ENCODE measurements at places on chromosomes 1 and 21.

GRCh38 chr1:156775799-156776198, 8.5 kb downstream of the PRCC start:
- peak; percentile 23 for DNase-seq

DNA sequence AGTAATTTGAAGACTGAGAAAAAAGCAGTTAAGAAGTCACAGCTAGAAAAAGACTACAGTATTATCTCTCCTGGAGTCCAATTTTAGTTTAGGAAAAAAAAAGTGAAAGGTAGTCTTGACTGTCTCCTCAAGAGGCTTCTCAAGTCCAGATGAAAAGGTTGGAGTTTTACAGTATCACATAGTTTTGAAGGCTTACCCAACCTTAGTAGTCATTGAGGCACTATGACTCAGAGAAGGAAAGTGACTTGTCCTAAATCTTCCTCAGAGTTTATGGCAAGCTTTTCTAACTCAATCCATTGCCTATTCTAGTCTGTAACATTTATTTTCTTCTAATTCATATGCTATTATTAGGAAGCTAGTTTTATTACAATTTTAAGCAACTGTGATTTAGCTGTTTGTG, 174.9 kb downstream of the DPYD start:
- DNase-seq, result no peak

DNA sequence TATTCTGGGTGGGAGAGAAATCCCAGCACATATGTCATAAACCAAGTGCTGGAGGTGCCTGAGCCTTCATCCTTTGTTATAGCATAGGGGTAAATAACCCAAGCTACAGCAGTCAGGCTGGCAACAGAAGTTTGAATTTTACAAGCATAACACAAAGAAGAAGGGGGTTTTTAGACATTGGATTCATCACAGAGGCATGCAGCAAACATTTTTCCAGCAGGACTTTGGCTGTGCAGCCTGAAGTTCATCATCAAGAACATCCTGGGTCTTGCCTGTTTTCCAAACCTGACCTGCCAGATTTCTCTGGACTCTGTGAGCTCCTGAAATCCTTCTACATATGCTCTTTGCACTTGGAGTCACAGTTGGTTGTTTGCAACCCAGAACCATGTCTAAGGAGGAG, 16.2 kb downstream of the PTGER3 start:
- no peak for DNase-seq

- DNase-seq, result peak; percentile 58
Measured at GRCh38 chr1:37473431-37474045, 842 bp upstream of the ZC3H12A start.

GRCh38 chr1:183215936-183216335, 29.9 kb downstream of the LAMC2 start:
- DNase-seq, result no peak

DNA sequence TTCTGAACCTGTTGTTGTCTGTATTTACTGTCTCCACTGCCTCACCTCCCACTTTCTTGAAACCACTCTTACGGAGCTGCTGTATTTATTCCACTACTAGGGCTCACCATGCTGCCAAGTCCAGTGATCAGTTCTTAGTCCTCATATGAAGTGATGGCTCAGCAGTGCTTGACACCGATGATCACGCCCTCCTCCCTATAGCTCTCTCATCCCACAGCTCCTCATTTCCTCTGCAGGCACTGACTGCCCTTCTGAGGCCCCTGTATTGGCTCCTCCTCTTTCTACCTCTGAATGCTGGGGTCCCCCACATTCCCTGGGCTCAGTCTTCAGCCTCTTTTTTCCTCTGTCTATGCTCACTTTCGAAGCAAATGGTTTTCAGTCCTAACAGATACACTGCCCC, 3.4 kb downstream of the CLCA1 start:
- no peak for DNase-seq

DNA sequence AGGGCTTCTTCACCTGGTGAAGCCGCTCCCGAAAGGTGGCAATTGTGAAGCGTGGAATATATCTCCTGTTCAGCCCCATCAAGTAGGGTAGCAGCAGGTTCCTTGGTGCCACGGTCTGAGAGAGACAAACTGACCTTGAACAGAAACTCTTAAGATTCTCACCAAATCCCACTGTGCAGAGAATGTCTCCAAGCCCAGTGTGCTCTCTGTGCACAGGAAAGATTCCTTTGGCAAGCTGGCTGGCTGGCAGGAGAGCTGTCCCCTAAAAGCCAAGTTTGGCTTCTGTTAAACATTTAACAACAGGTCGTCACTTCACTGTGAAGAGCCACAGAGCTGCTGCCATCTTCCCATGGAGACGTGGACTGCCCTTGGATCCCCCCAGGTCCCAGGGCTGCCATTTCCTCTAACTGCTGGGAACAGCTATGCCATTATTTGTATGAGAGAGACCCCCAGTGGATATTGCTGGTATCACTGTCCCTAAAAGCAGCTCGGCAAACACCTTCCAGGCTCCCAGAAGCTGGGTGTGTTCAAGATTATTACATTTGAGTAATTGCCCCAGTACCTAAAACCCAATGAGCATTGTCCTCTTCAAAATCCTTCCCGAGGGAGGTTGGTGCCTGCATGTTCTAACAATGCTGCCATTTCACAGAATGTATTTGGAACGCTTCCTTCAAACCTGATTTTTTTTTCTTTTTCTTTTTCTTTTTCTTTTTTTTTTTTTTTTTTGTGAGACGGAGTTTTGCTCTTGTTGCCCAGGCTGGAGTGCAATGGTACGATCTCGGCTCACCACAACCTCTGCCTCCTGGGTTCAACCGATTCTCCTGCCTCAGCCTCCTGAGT, 71.8 kb downstream of the CD58 start:
- peak; percentile 53 for DNase-seq

DNA sequence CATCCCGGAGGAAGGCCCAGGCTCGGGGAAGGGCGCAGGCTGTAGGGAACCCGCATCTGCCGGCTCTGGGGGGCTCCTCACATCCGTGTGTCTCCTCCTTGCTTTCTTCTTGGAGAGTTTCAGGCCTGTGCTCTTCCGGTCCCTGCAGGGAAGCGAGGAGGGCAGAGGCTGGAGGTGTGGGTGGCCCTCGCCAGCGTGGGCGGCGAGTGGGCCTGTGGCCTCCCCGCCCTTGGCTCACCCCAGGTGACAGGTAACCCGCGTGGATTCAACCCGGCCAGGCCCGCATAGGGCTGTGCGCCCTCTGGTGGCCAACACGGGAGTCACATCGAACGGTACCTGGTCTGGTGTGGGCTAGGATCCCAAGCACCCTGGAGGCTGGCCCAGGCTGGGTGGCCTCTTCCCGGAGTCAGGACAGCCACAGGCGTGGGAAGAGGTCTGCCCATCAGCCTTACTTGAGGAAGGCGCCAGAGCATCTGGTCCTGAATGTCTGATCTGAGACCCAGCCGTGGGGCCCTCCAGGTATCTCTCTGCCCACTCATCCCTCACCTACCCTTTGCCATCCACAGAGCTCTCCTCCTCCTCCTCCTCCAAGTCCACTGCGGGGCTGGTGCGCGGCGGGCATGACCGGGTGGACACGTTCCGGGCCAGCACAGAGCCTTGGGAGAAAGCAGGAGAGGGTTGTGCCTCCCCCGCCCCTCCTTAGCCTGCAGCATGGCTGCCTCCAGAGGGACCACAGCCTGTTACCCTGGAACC, 9.6 kb upstream of the TNFRSF25 start:
- DNase-seq, result peak; percentile 82

- DNase-seq, result no peak
Measured at GRCh38 chr1:29936031-29936544, 699.8 kb downstream of the PTPRU start.

- no peak for DNase-seq
Measured at GRCh38 chr1:68132426-68133130, 82.2 kb upstream of the DIRAS3 start.

- no peak for DNase-seq
Measured at GRCh38 chr1:40309374-40310128, 7.5 kb downstream of the COL9A2 start.

GRCh38 chr1:75615613-75616435, 4.9 kb upstream of the SLC44A5 start:
- DNase-seq, result peak; percentile 22

- no peak for DNase-seq
Measured at GRCh38 chr1:8023995-8024313, 2.2 kb downstream of the ERRFI1 start.

- DNase-seq, result no peak
Measured at GRCh38 chr1:46131093-46131492, 1.3 kb downstream of the PIK3R3 start.

- DNase-seq, result no peak
Measured at GRCh38 chr1:62908168-62908695, 124.3 kb downstream of the ATG4C start.
